NCI-H774 (cell line): ENCODE measurements at places on chromosomes 3 and 15.

- no peak for DNase-seq
Measured at GRCh38 chr3:154223519-154223918, 100.8 kb downstream of the DHX36 start.

- no peak for DNase-seq
Measured at GRCh38 chr3:4982773-4983738, 3.8 kb downstream of the BHLHE40 start.

DNA sequence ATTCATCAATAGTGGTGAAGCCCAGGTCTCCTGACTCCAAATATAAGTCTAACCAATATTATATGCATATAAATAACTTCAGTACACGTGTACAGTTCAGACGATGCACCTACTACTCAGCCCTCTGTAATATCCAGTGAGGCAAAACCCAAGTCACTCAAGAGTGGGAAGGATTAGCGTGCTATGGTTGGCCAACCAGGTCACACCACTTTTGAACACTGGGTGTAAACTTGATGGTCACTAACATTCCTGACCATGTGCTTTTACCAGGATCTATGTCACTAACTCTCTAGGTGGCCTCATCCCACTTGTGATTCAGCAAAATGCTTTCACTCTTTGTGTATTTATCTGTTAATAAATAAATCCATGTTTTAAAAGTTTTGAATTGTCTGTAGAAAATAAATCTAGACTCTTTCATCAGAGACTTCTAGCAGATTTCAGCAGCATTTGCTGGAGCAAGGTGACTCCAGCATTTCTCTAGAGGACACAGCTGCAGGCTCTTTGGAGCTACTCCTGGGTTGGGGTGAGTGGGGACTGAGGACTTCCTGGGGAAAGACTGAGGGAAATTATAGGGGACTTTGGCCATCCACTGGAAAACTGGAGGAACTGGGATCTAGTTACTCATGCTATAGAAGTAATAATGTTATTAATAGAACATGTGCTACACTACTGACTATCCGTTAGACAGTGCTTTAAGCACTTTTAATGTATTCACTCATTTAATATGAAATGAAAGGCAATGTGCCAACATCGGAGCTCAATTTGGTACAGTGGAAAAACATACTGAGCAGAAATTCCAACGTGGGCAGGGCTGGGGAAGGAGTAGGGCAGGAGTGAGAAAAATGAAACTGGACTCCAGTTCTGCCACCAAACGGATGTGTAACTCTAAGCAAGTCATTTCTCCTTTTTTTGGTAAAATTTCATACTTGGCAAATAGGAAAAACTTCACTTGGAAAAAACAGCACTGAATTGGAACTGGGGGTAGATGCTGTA lies 97.9 kb downstream of the RORA start:
- no peak for DNase-seq

GRCh38 chr3:10340476-10340875 lies 19.6 kb upstream of the SEC13 start:
- DNase-seq: no peak

DNA sequence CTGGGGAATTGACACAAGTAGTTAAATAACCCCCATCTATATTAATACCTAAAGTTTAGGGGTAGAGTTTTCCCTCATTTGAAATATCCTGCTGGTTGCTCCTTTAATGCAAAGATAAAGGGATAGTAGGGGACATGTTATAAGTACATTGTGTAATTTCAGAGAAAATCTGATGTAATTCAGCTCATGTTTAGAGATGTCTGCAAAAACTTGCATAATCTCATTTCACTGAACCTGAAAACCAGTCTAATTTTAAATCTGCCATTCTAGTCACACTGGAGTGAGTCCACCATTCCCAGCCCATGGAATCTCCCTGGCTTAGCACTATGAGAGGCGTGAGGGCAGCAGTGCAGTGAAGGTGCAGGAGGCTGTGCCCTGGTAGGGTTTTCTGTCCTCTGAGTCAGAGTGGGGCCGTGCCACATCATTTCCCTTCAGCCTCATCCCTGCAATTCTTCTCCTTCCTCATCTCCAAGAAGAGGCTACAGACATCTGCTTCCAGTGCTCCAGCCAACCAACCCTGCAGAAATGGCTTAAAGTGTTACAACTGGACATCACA lies 246.3 kb upstream of the UMPS start:
- DNase-seq: no peak

GRCh38 chr3:123941121-123941520 lies 19.9 kb downstream of the CCDC14 start:
- DNase-seq: no peak

DNA sequence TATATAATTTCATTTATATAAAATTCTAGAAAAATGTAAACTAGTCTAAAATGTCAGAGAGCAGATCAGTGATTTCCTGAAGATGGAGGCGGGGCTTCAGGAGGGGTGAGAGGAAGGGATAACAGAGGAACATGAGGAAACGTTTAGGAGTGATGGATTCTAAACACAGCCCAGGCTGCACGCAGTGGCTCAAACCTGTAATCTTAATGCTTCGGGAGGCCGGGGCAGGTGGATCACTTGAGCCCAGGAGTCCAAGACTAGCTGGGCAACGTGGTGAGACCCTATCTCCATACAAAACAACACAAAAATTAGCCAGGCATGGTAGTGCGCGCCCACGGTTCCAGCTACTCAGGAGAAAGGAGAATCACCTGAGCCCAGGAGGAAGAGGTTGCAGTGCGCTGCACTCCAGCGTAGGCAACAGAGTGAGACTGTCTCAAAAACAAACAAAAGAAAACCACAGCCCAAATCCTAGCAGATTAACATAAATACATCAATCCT lies 18.0 kb upstream of the IQCF1 start:
- DNase-seq: no peak

DNA sequence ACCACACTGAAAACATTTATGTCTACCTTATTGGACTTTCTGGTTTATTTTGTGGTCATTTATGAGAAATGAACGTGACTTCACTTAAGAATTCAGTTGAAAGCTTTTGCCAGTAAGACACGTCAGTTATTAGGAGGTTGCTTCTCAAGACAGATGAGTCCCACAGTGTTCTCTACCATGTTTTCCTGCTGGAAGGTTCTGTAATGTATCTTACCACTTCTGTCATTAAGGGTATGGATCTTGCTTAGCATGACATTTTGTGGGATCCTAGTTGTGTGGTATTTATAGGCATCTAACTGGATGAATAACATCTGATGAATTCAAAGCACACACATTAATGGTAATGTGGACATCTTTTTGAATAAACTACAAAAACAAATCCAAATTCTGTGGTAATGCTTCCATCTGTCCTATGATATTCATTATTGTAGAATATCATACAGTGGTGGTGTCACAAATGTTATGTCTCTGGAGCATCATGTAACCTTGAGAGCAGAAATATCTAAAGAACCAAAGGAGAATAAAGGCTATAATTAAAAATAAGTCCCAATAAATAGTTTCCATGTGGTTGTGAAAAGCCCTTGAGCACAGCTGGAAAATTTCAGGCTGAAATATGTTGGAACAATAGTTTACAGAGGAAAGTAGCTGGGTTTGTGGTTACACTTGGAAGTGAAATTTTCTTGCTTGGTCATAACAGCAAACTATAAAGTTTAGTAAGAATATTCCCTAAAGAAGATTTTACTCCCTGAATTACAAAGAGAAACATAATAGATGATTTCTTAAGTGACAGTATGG lies 61.5 kb downstream of the C3orf38 start:
- no peak for DNase-seq

DNA sequence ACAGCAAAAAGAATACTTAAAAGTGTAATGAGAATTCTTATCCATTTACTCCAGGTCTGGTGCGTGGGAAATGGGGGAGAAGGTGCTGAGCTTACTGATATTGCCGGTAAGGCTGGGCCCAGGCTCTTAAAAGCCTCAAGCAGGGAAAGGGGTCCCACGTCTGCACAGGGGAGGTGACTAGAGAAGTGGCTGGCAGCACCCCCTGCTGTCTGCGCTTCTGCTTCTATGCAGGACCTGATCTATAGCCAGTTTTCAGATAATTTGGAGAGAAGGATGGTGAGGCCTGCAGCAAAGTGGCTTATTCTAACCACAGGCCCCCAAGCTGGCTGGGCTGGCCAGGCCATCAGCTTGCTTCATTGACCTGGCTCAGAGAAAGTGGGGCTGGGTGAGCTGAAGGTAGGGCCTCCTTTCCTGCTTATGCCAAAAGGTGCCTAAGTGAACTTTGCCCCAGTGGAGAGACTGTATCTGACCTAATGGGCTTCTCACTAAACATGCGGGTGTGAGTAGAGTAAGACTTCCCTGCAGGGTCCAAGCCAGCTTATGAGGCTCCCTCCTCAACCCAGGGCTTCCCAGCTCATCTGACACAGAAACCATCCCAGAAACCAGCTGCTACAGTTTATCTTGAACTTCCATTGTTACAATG lies 30.9 kb upstream of the ATP1B3 start:
- DNase-seq: no peak

DNA sequence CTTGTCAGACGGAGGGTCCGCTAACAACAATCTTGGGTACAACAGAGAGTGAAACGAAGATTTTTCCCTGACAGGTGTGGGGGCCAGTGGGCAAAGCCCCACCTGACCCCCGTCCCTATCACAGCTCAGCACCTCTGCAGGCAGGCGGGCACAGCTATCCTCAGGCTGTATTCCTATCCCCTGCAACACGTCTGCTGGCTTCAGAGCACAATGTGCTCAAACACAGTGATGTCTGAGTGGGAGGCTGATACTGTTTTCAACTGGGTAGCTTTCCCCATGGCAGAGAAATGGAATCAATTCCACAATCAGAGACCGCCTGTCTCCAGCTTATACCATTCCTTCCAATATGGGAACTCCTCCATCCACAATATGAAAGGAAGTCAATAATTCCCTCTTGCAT lies 28.0 kb downstream of the TLE3 start:
- no peak for DNase-seq
